ENCODE measurements at places on chromosomes 13 and 19.
A peak's percentile ranks its signal among the peaks of the same experiment; 100 is the strongest.

DNA sequence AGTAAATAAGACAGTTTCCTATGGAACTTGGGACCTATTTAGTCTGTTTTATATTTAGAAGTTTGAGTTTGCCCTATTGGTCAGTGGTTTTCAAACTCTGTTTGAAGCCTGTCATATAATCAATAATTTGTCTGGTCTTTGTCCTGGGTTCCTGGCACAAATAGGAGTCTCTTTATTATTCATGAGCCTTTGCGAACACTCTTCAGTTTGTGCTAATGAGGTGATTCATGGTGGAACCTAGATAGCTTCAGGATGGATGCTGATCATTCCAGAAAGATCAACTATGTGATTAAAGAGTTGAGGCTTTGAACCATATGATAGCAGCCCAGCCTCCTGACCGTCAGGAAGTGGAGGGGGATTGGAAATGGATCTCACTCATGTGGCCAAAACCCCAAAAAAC, 10.0 kb upstream of the VWA8 start:
- DNase-seq: no peak

- DNase-seq: no peak
Measured at GRCh38 chr13:80870186-80870585, 529.3 kb upstream of the SPRY2 start.

GRCh38 chr19:3125900-3126524, 9.8 kb upstream of the GNA15 start:
- peak; percentile 77 for DNase-seq

- DNase-seq: no peak
Measured at GRCh38 chr13:61779456-61779855, 363.8 kb upstream of the PCDH20 start.

DNA sequence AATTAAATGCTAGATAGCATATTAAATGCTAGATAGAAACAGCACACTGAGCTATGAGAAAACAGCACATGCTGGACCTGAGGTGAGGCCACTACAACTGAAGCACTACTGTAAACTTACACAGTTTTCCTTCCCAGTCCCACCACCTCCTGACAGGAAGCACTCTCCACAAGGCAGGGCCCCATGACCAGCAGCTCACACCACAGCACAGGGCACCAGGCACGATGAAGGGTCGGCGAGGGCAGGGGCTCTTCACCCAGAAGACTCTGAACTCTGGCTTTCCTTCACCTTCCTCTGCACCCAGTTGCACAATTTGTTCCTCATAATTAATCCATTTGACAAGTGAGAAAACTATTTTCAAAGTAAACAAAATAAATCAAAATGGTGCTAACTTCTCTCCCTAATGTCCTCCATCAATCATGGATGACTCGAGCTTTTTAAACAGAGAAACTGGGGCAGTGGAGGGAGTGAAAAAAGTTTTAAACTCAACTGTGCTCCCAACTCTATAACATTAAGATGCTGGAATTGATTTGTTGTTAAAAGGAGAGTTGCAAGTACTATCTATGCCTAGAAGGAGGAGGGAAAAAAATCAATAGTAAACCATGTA, 568.7 kb downstream of the UQCRFS1 start:
- no peak for DNase-seq

DNA sequence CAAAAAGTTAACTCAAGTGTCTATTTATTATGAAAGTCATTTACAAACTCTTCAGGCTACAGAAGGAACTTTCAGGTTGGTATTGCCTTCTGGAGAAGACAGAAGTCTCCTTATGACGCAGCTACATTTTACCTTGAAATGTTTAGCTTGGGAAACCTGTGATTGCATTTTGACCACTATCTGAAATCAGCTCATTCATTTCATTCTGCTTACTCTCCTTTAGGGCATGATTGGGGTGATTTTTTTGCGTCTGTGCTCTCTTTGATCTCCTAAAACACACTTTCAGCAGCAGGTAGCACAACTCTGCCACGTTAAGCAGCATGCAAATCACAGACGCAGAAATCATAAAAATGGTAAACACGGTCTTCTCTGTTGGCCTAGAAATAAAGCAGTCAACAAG, 9.6 kb downstream of the GJB6 start:
- DNase-seq: no peak

DNA sequence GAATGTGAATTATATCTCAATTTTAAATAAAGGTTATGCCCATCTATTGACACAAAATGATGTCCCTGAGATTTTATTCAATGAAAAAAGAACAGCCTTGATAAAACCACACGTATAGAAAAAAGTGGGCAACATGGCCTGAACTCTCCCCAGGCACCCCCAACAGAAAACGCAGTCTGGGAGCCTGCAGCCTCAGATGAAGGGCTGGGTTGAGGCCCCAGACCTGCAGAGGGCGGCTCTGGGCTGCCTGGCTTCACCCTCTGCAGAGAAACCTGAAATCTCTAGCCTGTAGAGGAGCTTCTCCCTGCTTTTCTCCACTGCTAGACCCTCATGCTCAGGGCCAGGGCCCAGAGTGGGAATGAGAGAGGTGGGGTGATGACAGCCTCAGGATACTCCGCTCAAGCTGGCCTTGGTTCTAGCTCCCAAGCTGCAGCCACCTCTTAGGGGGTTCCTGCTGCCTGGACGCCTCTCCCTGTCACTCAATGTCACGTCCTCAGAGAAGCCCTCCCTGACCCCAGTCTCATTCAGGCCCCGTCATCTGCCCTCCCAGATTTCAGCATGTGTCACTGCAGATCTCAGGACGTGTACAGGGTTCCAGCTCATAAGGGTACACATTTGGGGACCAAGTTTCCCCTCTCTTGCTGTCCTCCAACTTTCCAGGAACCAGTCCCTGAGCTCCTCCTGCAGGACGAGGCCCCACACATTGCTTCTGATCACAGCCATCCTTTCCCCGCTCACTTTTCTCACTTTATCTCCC, 1.8 kb downstream of the MBD3 start:
- DNase-seq: no peak

DNA sequence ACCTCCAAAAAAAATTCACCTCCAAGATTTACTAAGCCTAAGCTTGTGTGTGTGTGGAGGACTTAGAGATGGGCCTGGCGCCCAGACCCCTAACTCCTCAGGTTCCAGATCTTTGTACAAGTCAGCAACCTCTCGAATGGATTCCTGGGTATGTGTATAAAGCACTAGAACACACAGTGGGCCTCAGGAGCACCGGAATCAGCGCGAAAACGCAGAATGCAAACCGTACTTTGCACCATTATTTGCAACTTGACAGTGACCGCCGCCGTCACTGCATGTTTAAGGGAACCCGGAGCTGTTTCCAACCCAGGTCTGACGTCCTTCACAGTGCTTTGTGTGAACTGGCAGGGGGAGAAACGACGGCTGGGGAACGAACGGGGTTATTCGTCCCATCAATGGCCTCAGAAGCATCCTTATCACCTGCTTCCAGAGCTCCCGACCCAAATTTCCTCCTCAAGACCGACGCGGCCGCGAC, 688 bp downstream of the ZNF606 start:
- peak; percentile 46 for DNase-seq

- DNase-seq: no peak
Measured at GRCh38 chr19:45408830-45409556, 2.5 kb downstream of the POLR1G start.

DNA sequence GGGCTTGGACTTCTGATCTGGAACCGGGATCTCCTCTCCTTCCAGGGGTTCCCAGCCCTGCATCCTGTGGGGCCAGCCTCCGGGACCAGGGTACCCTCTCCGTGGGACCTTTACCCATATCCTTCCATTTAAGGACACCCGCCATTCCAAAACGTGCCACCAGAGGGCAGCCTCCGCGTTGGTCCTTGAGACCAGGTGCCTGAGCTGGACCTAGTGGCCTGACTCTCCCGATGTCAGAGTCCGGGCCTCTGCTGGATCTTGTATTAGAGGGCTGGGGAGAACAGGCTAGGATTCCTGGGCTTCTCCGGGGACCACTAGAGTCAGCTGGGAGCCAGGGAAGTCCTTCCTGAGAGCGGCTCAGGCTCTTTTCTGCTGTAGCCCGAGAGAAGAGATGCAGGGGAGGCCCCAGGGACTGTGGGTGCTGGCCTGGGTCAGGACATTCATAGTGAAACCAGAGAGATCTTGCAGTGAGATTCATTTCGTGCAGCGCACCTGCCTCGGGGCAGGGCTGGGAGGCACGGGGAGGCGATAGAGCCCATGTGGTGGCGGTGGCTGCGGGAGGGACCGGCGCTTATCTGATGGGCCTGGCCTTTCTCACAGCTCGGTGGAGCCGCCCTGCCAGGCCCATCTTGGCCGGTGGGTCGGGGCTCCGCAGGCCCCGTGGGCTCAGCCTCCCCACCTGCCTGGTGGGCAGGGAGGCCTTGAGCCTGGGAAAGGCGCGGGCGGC, 9.8 kb upstream of the SLC7A10 start:
- DNase-seq: peak; percentile 94

DNA sequence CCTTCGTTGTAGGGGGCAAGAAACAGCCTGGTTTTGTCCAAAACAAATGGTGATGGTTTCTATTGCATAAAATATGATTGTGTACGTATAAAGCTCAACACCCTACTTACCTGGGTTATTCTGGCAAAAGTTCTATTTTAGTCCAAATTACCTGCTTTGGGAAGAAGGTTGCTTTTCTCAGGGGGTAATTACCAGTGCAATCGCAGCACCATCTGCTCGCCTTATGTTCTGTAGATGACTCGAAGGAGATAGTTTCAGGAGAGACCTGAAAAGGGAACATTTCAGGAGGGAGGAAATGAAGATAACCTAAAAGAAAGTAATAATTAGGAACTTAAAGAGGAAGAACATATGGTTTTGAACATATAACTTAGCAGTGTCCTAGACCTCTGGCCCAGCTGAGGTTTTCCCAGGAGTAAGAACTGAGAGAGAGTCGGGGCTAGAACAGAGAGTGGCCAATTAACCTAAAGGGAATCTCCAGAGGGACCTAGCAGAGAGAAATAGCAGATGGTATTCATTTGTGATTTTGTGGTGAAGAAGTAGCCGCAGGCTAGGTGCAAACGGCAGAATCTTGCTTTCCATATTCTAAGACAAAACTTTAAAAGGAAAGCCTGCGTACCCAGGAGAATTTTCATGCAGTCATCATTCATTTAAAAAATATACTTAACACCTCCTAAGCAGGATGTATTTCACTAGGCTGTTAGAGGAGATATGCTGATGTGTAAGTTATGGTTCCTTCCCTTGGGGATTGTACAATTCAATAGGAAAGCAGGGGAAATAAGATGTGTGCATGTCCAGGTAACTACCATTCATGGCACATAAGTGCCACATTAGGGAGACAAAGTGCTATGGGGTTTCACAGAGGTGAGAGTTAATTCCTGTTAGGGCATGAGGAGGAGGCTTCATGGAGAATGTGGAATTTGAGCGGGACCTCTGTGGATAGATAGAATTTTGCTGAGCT, 113.0 kb upstream of the SLC10A2 start:
- DNase-seq: no peak

DNA sequence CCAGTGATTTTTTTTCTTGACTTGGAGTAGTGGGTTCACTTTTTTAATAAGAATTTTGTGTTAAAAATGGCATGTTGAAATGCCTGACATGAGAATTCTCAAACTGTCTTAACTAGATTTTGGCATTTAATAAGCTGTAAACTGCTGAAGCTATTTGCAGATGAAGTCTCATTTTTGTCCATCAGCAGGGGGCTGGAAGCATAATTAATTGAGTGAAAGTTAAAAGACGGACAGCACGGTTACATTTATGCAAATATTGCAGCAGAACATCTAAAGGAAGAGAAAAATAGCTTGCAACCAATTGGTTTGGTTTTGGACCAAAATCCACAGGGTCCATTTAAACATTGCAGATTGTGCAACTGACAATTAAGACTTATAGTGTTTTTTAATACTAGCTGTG, 837.3 kb upstream of the KLHL1 start:
- DNase-seq: no peak

GRCh38 chr19:45670670-45671453, 2.8 kb downstream of the GIPR start:
- peak; percentile 92 for DNase-seq

DNA sequence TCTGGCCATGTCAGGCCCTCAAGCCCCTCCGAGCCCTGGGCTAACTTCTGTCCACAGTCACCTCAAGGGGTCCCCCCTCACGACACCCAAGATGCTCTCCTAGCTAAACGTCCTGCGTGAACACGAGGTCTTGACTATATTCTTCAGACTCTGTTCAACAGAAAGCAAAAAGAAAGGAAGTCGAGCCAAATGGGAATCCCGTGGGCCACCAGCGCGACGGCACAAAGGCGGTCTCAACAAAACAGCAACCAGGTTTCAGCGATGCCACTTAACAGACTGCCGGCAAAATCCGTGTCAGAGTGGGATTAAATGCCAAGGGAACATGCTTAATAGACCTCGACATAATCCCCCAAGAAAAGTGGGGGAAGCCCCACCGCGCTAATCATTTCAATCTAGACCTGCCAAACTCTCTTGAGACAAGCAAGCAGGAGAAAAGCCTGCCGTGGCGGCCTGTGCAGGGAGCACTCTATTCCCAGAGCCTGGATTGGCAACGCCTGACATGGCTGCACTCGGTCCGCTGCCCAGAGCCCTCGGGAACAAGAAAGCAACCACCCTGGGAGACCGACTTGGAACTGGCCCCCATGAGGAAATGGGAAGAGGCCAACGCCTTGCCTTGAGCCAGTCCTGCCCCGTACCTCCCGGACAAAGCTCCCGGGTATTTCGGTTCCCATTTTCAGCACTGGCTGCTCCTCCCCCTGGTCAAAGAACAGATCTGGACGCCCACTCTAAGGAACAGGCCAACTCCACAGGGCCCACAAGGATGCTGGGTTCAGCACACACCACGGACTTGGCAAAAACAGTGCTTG, 16.0 kb downstream of the ZC3H4 start:
- no peak for DNase-seq

- no peak for DNase-seq
Measured at GRCh38 chr19:17314007-17314593, 4.7 kb downstream of the DDA1 start.

DNA sequence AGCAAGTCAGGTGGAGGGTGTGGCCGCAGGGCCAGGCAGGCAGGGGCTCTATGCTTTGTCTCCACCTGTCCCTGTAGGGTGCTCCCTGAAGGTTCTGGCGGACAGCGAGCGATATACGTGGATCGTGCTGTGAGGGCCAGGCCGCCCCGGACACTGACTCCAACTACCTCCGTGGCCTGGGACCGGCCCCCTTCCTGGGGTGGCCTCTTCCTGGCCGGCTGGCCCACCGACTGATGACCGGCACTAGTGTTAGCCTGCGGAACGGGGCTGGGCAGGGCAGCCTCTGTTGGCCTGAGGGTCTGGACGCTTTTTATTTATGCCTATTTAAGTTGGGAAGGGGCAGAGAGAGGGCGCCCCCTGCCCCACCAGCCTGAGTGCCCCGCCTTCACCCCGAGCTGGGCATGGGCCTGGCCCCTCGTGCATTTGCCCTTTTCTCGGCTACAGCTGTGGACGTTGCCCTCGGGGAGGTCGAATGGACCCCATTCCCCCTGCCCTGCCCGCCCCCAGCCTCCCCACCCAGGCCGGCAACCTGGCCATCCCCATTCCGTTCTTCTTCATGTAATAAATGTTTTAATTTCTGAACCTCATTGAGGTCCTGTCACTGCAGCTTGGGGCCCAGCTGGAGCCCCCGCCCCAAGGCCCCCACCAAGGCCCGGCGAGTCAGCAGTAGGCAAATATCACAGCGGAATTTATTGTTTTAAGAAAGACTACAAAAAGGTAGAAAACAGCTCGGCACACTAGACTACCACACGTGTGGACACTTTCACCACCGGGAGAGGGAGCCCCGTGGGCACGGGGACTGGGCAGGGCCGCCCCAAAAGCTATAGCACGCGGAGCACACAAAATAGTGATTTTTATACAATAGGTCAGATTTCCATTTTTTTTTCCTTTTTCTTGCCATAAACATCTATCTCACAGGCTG, 8.8 kb downstream of the DCAF15 start:
- no peak for DNase-seq

GRCh38 chr19:51431124-51431523, 13.7 kb upstream of the SIGLEC10 start:
- DNase-seq: no peak

- DNase-seq: no peak
Measured at GRCh38 chr19:2478756-2479555, 3.0 kb downstream of the GADD45B start.

All from HuH-7 (cell line).